ENCODE measurements at places on chromosomes 4 and X.

DNA sequence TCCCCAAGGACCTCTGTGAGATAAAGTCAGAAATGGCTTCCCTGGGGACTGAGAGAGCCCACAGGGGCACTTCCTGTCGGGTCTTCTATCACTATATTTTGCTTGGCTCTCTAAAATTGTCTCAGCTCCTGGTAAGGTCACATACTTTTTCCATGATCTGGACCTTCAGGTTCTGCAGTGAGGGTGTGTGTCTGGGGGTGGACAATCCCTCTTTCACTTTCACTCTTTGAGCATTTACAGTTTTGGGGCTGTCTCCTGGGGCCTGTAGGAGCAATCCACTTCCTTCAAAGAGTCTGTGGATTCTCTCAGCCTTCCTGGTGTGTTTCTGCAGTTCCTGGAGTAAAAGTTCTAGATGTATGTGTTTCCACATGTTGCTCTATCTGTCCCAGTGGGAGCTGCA lies 335.7 kb downstream of the FSTL5 start:
- no peak for DNase-seq

DNA sequence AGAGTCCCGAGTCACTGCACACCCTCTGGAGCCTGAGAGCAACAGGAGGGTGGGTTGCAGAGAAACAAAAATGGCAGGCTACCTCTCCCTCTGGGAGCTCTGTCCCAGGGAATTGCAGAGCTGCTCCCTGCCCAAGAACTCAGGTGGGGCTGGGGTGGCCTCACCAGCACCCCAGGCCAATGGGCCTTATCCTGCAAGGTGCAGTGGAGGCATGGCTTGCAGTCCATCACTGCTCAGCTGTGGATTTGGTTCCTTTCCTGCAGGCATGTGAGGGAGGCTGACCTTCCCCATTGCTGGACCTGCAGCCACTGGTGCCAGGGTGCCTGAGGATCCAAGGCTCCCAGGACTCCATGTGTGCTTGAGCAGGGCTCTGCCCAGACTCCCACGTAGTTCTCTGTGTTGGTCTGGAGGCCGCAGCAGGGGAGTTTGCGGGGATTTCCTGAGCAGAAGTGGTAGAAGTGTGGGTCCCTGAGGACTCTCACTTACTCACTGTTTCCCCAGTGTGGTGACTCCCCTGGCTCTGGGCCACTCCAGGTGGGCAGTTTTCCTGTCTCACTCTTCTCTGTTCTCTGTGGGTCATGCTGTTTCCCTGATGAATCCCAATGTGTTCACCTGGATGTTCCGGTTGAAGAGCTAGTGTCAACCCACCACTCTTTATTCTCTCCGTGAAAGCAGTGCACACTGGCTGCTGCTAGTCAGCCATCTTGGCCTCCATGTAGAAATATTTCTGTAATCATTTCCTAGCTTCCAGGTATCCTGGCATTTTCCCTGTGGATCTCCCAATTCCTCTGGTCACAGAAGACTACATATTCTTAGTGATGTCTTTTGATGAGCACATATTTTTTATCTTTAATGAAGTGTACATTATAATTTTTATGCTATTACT lies 82.3 kb downstream of the ARHGAP24 start:
- DNase-seq, result no peak

GRCh38 chr4:152935143-152935542 lies 980 bp upstream of the FHDC1 start:
- DNase-seq, result peak; percentile 42

GRCh38 chrX:51395480-51395809 lies 62.8 kb downstream of the NUDT10 start:
- no peak for DNase-seq

DNA sequence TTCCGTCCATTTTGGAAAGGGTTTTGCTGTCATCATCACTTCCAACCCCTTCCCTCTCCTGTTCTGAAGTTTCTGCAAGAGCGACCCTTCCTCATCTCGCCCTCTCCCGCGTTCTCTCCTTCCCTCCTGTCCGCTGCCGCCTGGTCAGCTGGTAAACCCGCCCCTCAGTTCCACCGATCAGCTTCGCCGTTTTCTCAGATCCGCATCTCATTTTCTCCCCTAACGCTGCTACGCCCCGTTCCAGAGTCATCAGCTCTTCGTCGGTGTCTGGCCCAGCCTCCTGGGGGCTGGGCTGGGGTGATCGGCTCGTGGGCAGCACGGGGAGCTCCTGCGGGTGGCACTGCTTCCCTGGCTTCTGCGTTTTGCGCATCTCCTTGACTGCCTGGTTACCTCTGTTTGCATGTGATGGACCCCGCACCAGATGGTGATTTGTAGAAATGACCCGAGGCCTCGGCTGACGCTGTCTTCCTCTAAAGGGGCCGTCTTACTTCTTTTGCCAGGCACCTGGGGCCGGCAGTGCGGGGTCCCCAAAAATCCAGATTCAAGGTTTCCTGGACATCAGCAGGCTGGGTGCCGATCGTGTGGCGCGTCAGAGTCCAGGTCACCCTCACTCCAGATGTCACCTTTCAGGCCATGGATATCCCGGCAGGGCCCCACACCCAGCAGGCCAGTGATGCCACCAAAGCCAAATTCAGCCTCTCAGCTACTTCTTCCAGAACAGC lies 13.4 kb downstream of the CTBP1 start:
- DNase-seq, result no peak

Measured in KBM-7 (cell line).